ENCODE measurements at places on chromosomes 13 and 19.

DNA sequence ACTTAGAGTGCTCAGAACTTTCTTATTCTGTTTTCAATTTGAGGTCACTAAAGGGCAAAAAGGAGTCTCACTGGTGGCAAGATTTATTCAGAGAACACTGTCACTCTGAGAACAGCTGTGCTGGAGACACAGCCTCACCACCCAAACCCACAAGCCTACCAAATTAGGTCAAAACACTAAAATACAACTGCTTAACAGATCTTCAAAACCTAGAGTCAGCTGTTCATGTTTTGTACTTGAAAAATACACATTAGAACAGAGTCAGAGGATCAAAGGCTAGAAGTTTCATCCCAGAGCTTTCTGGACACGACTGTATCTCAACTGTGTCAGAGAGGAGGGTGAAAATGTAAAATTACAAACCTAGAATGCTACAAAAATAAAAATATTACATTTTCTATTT is 89.3 kb downstream of the MIPEP start:
- DNase-seq = no peak

GRCh38 chr13:113298043-113298945 is 1.3 kb downstream of the LAMP1 start:
- DNase-seq = no peak

- DNase-seq = no peak
Observed at GRCh38 chr19:28026636-28027035, 1186.3 kb downstream of the UQCRFS1 start.

DNA sequence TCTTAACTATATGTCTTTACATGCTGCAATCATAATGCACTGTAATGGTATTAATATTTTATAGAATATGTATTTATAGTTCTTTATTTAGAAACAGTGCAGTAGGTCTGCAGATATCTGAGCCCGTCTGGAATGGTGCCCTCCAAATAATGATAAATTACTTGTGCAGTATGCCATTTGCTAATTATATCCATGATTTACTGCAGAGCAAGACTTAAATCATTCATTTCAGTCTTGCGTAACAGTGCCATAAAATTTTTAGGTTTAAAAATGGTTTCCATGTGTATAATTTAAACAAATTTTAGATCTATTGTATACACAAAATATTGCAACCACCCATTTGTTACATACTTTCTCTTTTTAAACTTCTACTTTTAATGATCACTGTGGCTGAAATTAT is 175.1 kb downstream of the ZNF536 start:
- DNase-seq = no peak

DNA sequence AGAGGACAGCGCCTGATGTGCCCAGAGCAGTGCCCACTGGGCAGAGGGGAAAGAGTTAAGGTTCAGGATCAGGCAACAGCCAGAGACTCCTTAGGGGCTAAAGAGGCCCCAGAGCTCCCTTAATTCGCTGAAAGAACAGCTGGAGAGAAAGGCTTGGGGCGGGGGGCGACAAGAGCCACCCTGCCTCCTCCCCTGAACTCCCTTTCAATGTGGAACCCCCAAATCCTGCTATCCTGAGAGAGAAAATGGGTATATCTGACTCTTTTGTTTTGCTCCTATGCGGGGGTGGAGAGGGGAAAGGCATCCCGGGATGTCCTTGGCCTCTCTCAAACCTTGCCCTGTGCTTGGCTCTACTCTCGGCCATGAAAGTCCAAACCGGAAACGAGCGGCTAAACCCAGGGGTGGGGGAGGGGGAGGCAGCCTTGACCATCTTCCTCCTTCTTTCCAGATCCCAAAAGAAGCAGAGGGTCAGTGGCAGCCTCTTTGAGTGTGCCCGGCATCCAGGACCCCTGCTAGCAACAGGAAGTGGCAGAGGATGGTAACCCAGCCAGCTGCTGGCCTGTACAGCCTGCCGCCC is 4.7 kb downstream of the PRKACA start:
- no peak for DNase-seq

DNA sequence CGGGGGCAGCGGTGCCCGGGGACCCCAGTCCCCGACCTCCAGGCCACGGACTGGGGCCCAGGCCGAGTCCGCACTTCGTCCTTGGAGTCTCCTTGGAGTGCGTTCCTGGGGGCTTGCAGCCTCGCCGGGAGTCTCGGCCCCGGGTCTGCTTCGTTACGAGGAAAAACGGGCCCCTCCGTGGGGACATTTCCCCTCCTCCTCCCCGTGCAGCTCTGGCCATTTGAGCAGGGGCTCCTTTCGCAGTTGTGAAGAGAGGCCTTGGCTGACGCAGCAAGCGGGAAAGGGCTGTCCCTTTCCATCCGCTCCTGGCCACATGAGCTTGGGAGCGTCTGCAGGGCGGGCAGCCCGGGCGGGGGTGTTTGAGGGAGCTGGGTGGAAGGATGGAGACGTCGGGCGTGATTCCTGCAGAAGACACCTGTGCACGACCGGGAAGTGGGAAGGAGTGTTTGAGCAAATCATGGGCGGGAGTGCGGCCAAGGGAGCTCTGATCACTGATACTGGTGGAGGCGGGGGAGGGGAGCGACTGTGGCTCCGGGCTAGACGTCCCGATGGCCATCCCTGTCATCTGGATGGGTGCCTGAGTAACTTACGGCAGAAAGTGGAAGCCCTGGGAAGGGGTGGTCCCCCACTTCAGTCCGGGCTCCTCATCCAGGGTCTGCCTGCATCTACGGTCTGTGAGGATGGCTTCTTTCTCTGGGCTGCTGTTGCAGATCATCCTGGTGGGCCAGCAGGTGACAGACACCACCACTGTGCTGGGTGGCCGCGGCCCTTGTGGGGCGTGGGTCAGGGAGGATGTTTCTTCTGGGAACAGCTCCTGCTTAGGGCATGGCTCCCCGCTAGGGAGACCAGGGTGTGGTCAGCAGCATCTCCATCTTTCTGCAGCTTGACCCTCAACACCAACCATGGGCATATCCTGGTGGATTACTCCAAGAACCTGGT is 736 bp downstream of the GPI start:
- no peak for DNase-seq

DNA sequence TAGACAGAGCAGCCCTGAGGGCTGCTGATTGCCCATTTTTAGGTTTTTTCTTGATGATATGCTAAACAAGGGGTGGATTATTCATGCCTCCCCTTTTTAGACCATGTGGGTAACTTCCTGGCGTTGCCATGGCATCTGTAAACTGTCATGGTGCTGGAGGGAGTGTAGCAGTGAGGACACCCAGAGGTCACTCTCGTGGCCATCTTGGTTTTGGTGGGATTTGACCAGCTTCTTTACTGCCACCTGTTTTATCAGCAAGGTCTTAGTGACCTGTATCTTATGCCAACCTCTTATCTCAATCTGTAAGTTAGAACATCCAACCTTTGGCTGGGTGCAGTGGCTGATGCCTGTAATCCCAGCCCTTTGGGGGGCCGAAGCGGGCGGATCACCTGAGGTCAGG is 148.0 kb downstream of the PTPRS start:
- no peak for DNase-seq

DNA sequence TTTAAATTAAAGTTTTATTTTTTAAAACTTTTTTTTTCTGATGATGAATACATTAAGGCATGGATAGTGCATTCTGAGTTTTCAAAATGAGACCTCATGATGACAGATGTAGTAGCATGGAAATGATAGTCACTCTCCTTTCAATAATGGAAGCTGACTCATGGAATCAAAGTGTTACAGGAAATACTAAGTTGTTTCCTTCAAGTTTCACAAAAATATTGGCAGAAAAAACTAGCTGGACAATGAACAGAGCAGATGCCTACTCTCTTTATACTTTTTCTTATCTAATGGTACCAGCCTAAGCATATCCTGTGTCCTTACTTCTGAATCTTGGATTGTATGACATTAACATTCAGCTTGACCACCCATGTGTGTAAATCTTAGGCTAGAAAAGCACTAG is 1337.3 kb downstream of the PCDH9 start:
- DNase-seq = no peak

DNA sequence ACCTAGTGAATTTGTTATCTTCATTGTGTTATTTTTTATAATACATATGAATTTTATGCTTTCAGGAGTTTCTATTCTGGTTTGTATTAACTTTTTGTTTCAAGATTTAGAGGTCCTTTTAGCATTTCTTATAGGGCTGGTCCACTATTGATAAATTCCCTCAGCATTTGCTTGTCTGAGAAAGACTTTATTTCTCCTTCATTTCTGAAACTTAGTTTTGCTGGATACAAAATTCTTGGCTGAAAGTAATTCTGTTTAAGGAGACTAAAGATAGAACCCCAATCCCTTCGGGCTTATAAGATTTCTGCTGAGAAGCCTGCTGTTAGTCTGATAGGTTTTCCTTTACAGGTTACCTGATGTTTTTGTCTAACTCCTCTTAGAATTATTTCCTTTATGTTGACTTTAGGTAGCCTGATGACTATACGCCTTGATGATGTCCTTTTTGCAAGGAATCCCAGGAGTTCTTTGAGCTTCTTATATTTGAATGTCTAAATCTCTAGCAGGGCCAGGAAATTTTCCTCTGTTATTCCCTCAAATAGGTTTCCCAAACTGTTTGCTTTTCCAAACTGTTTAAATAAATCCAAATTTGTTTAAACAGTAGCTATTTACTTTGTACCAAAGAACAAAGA is 127.1 kb downstream of the CYSLTR2 start:
- no peak for DNase-seq

DNA sequence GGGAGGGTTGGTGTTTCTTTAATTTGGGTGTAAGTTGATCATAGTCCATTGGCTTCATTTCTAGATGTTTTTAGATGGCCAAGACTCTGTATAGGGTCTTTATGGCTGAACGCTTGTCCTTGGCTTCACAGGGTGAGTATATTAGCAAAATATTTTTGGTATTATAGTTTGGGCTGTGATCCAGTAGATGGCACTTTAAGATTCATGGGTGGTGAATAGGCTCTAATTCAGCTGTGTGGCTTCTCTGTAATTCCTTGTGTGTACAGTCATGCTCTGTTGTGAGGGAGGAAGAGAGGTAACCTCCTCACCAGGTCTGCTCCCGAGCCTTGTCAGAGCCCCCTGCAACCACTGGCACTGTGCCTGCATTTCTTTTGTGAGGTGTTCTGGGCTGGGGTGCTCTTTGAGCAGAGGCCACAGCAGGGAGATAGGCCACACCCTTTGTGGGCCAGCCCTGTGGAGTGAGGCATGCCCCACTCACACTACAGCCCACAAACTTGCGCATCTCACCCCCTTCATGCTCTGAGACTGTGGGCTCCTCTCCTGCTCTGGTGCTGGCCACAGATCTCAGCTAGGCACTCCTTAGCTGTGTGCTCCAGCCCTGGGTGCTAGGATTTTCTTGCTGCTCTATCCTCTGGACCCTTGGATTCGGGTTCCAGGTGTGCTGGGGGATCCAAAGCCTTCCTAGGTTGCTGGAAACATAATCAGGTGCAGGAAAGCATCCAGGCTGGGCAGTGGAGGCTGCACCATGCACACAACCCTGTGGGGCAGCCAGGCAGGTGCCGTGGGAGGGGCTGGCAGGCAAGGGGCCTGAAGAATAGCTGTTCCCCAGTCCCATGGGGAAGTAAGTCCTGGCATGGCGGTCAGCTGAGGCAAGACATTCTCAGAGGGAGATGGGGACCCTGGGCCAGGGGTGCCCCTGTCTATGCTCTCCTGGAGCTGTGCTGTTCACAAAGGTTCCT is 193.9 kb downstream of the GPC5 start:
- no peak for DNase-seq

- no peak for DNase-seq
Observed at GRCh38 chr19:1608359-1609102, 3.3 kb upstream of the UQCR11 start.

- no peak for DNase-seq
Observed at GRCh38 chr13:107712145-107712860, 503.0 kb downstream of the LIG4 start.

Data from stimulated activated CD8-positive, alpha-beta memory T cell treated with anti-CD3 and anti-CD28 coated beads, Interleukin-15, amount 100 ng/mL, for 48 hours (primary cell).